Left ventricle myocardium superior (tissue), 1 donor: ENCODE measurements at places on chromosomes 4 and X.

DNA sequence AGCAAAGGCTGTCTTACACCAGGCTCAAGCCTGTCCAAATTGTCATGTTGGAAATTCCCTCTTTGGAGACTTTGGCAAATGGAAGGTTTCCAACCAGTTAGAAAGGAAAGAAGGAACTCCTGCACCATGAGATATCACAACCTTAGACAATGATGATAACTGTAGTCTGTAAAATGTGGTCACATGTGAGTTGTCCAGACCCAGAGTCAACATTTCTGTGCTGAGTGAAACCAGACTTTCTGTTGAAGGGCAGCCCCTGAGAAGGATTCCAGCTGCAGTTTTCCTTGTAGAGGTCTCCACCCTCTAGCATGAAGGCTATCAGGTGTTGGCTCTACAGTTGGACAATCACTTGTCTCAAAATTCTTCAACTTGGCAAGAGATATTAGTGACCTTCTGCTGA, 82.4 kb downstream of the SOX3 start:
- DNase-seq, result no peak

GRCh38 chr4:87868522-87868921, 35.8 kb downstream of the MEPE start:
- no peak for DNase-seq

GRCh38 chr4:148922497-148922896, 480.3 kb upstream of the NR3C2 start:
- no peak for DNase-seq

- DNase-seq, result no peak
Measured at GRCh38 chr4:181982437-181982836, 260.8 kb upstream of the TENM3 start.

- no peak for DNase-seq
Measured at GRCh38 chrX:30504309-30504708, 73.3 kb downstream of the TASL start.

DNA sequence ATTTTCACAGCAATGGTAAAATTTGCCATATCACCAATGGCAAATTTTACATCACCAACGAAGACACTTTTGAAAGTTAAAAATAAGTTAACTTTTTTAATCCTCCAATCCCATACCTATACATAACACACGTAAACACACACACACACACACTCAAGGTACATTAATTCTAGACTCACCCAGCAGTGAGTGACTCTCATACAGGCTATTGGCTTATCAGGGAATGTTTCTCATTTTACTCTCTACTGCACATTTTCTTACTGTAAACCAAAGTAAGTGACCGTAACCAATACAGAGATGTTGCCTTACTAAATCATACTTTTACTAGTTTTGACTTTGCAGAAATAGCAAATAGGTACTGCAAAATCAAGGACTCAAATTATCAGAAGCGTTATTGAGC, 2.3 kb downstream of the VEGFC start:
- DNase-seq, result no peak

DNA sequence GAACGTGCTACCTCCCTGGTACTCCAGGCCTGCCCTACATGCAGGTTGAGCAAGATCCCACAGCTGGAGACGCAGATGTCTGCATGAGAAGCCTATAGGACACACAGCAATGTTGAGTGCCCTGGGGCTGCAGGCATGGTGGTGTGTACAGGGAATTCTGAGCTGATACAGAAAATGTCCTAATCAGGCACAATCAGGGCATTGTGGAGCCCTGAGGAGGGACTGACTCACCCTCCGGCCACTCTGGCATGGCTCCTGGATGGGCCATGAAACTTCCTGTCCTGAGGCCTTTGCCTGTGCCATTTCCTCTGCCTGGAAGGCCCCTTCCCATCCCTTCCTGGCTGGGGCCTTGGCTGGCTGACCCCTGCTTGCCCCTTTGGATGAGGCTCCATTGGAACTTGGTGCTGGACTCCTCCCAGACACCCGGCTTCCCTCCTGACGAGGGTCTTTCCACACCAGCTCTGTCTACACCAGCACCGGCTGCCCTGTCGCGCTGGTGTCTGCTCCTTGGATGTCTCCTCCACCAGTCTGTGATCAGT, 16.7 kb upstream of the AFAP1 start:
- DNase-seq, result no peak

- DNase-seq, result no peak
Measured at GRCh38 chrX:47068214-47068613, 10.0 kb upstream of the RGN start.

DNA sequence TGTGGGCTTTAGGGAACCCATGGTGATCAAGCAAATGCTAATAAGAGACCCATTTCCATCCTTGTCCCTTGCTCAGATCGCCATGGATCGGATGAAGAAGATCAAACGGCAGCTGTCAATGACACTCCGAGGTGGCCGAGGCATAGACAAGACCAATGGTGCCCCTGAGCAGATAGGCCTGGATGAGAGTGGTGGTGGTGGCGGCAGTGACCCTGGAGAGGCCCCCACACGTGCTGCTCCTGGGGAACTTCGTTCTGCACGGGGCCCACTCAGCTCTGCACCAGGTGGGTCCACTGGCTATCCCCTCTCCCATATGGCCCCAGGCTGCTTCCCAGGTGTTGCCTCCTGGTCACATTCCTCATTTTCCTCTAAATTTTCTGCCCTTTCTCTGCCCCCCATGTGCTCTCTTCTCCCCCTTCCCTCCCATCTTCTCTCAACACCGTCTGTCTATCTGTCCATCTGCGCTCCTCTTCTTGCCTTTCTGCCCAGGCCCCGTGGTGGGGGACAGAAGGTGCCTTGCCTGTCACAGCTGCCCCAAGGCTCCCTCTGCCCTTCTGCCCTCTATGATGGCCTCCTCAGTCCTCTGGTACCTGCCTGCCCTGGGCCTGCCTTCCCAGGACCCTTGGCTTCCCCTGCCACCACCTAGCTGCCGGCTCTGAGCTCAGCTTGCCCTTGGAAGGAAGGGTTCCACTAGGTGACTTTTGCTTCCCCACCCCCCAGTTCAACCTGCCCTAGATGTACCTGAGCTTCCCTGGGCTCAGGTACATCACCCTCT, 5.2 kb downstream of the CDK16 start:
- no peak for DNase-seq

DNA sequence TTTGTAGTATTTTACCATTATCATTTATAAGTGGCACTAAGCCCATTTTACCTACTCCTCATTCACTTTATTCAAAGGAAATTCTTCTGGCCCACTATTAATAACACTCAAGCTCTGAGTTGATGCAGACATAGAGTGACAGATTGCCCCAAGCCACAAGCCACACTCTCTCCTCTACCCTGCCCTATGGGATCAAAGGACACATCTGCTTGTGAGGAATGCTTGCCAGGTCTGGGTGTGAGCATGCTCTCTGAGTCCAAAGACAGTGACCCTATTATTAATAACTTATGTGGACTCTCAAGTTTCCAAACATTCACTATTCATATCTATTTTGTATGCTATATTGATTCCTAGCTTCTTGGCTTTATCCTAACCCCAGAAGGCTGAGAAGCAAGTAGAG, 18.5 kb downstream of the ETNPPL start:
- DNase-seq, result no peak
